GM12864 (cell line): ENCODE measurements at places on chromosomes 11 and 22.
A peak's percentile ranks its signal among the peaks of the same experiment; 100 is the strongest.

- no peak for DNase-seq
These were observed 116.4 kb downstream of the CASP12 start for GRCh38 chr11:104781719-104782376.

DNA sequence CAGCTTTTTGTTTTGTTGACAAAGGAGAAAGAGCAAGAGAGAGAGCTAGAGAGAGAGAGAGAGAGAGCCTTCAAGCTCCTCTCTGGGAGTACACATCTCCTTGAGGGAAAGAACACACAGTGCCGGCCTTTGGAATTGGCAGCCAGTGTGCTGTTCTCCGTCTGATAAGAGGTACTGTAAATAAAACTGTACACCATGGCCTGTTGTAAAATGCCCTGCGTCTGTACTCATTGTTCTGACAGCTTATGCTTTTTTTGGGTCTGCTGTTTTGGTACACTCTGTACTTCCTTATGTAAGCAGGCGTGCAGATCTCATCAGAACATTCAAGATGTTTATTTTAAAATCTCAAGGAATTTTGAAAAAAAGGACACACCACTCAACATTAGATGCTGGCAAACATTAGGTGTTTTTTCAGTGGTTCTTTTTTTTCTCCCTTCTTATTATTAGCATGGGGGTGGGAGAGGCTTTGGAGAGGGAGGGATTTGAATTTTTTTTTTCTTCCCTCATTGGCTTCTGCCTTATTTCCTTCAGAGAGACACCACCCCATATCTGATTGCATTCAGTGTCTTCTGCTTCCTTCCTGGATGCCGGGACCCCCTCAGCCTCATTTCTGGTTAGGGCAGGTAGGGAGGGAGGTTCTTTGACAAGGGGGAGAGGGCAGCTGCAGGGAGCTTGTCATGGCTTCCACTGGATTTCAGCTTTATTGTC lies 116.8 kb upstream of the NNMT start:
- no peak for DNase-seq

DNA sequence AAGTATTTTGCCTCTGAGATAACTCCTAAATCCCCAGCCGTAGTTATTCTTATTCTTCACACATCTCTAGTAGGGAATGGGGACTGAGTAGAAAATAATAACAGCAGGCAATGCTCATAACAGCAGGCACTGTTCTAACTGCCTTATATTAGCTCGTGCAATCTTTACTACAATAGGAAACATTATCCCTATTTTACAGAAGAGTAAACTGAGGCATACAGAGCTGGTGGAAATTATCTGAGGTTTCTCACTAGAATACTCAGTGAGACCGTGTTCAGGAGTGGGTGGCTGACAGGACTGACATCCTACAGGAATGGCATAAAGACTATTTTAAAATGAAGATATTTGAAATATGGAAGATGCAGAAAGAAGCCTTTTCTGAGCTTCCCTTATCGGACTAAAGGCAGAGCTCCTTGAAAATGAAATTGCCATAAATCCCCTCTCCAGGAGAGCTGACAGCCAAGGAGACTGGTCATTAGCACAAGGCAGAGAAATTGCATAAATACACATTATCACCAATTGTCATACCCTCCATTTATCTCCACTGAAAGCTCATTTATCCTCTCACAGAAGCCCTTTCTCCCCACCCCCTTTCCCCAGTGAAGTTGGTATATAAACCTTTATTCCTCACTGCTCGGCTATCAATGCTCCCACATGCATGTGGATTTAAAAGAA lies 93.9 kb downstream of the RASSF10 start:
- no peak for DNase-seq

DNA sequence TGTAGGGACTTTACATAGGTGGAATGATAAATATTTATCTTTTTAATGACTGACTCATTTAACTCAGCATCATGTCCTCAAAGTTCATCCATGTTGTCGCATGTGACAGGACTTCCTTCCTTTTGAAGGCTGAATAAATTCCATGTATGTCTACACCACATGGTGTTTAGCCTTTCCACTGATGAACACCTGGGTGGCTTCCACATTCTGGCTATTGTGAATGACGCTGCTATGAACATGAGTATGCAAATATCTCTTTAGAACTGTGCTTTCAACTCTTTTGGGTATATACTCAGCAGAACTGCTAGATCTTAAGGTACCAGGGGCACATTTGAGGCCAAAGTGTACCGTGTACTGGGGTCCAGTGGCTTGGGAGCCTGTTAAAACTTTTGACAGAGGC lies 24.1 kb downstream of the LARGE1 start:
- DNase-seq, result peak; percentile 49

- DNase-seq, result no peak
These were observed 12.8 kb upstream of the PTPN5 start for GRCh38 chr11:18804199-18804999.

DNA sequence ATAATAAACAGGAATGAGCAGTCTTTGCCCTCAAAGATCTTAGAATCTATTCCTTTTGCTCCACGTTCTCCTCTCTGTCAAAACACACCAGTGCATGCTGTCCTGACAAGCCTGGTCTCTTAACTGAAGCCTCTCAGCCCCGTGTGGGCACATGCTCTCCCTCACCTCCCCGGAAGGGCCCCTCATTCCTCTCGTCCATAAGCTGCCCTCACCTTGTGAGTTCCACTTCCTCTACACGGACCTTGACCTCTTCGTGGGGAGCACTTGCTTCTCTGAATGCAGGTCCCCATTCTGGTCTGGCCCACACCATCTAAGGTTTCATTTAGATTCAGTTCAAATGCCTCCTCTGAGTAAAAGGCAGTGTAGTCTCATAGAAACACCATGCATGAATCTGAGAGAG lies 412.3 kb upstream of the SYN3 start:
- no peak for DNase-seq

DNA sequence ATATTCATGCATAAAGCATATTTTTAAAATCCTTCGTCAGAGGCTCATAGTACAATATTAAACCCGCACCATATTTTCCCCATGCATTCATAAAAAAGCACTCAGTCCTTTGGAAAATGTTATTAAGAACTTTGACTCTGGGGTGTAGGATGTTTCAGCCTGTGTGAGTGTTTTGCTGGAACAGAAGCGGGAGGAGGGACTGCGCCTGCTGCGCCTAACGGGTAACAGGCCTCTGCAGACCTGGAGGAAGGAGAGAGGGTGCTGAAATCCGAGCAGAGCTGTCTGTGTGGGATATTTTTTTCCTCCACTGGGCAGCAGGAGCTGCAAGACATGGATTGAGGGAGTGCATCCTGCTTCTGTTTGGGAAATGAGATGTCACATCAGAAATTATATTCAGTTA lies 483.0 kb downstream of the BRD1 start:
- no peak for DNase-seq

DNA sequence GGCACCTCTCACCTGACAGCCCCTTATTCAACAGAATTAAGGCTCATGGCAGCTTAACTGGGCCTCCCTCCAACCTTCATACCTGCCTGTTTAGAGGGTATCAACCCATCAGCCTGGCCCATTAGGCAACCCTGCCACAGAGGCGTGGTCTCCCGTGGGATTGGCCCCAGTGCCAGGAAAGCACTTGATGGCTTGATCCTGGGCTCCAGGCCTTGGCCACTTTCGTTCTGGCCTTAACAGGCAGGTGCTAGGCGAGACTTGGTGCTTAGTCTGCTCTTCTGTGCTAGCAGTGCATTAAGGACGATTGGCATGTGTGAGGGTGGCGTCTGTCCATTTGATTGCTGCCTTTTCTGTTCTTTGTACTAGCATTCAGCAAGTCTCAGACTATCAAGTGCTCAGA lies 75.2 kb downstream of the CABIN1 start:
- DNase-seq, result no peak

- no peak for DNase-seq
These were observed 21.0 kb downstream of the SGSM3 start for GRCh38 chr22:40391417-40391816.

GRCh38 chr11:56624661-56625110 lies 10.0 kb upstream of the OR5M1 start:
- no peak for DNase-seq

DNA sequence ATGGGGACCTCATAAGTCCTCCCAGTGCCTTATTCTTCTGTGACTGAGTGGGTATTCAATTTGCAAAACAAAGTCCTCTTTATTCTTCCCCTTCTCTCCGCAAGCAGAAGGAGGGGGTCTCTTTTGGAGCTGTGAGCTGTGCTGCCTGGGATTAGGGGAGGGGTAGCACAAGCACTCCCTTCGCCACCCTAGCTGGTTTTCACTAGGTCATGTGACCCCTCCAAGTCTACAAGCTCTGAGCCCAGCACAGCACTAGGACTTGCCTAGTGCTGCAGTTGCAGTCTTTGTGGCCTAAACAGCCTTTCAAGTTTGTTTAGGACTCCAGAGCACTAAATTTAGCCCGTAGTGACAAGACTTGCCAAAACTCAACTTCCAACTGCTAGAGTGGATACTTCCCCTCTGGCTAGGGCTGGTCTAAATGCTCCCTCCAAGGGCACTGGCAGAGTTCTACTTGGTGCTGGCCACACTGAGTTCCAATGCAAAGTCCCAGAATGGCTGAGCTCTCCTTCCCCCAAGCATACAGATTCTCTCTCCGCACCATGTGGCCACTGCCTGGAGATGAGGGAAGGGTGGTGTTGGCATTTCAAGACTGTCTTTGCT lies 25.4 kb downstream of the TAF1D start:
- DNase-seq, result no peak

- no peak for DNase-seq
These were observed 74.7 kb downstream of the COMMD9 start for GRCh38 chr11:36214480-36214879.

- DNase-seq, result no peak
These were observed 71.9 kb upstream of the GRAMD1B start for GRCh38 chr11:123357990-123358827.

DNA sequence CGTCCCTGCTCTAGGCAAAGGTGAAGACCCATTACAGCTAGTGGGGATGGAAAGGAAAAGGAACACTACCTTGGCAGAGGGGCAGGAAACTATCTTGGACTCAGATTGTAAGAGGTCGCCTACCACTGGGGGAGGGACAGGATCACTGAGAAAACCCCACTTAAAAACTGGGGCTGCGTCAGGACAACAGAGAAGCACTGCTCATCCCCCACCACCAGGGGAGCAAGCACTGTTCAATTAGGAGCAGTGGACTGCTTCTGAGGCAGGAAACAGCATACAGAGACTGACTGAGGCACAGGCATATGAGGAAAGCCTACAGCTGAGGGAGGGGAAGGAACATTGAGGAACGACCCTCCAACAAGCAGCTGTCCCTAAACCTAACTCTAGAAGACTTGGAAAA lies 20.8 kb upstream of the DLAT start:
- DNase-seq, result no peak

- DNase-seq, result no peak
These were observed 83.2 kb upstream of the GAL start for GRCh38 chr11:68601147-68601546.

- DNase-seq, result no peak
These were observed 4.3 kb downstream of the C1QTNF6 start for GRCh38 chr22:37183432-37184379.

DNA sequence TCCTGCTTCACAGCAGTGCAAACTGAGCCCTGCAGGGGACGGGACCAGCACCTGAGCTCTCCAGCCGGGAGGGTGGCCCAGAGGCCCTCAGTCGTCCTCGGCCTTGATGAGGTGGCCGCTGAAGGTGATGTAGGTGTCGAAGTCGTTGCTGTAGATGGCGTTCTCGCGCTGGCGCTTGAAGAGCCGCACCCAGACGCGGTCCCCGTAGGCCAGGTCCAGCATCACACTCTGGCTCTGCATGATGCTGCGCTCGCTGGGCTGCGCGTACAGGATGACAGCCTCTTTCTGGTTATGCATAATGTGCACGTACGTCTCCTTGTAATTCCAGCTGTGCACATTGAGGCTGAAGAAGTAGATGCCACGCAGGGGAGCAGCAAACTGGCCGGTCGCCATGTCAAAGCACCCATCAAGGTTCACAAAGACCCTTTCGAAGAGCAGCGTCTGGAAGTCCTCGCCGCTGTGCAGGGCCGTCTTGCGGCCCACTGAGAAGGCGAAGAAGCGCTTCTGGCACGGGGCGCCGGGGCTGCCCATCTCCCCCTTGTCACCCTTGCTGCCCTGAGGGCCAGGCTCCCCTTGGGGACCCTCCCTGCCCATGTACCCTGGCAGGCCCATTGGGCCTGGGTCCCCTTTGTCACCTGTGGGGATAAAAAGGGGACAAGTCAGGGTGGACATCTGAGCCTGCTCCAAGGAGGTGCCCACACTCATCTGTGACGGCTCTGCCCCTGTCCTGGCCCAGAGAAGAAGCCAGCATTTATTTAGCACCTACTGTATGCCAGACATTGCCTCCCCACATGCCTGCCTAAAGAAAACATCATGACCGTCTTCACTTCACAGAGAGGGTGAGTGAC lies 5.7 kb downstream of the C1QTNF6 start:
- DNase-seq, result no peak

GRCh38 chr11:121281698-121282097 lies 10.9 kb upstream of the SC5D start:
- DNase-seq, result no peak

DNA sequence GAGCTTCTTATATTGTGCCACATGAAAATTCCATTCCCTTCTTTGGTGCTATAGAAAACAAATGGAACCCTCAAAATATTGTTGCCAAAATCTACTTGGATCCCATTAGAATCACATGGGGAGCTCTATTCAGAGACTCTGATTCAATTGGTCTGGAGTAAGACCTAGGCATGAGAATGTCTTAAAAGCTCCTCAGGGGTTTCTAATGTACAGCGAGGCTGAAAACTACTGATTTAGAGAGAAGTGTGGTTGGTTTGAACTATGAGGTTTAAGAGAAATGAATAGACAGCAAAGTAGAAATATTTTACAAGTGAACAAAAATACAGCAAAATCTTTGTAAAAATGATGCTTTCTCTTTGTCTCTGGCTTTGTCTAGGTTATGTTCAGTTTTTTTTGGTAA lies 514.7 kb downstream of the CNTN5 start:
- DNase-seq, result no peak

DNA sequence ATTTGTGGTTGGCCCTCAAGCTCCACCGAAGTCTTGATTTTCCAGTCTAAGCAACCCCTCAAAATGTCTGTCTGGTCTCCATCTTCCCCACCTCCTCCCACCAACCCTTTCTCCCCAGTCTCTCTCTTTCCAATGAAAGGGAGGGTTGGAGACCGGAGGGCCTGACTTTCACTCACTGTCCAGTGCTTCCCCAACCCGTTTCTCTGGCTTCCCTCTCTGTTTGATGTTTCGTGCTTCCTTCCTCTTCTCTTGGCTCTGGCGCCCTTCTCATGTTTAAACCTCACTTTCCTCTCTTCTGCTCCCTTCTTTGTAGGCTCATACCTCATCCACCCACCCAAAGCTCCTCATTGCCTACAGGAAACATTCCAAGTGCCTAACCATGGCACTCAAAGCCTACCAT lies 11.1 kb upstream of the VPS37C start:
- DNase-seq, result no peak

- no peak for DNase-seq
These were observed 67.6 kb downstream of the PIWIL3 start for GRCh38 chr22:24706732-24707469.

DNA sequence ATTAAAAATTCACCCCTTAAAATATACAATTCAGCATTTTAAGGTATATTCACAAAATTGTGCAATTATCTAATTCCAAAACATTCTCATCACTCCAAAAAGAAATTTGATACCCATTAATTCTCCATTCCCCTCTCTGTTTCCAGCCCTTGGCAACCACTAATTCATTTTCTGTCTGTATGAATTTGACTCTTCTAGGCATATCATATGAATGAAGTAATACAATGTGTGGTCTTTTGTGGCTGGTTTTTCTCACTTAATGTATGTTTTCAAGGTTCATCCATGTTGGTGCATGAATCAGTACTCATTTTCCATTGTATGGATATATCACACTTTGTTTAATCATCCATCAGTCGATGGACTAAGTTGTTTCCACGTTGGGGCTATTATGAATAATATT lies 29.0 kb upstream of the ACCSL start:
- DNase-seq, result no peak
